ENCODE measurements at places on chromosomes 3 and 15.
A peak's percentile ranks its signal among the peaks of the same experiment; 100 is the strongest.

- DNase-seq: no peak
These were observed 667 bp downstream of the CEMIP start for GRCh38 chr15:80779658-80780415.

DNA sequence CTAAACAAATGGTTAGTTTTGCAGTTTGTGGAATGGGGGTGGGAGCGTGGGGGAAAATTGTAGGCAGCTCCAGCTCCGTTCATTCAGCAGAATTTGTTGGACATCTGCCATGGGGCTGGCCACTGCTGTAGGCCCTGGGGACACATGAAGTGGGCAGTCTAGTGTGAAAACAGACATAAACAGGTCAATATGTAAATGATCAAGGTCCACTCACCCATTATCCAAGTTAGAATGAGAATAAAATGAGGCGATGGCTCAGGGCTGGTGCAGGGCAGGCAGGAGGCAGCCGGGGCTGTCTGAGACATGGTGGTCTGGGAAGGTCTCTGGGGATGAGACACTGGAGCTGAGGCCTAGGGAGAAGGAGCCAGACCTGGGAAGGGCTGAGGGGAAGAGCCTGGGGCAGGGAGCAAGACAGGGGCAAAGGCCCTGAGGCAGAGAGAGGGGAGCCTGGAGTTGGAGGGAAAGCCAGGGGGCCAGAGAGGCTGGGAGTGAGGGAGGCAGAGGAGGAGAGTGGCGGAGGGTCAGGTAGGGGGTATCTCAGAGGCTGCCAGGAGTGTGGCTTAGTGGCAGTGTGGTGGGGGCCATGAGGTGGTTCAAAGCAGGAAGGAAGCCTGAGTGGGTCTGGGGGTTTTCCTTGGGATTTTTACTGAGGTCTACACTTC, 6.2 kb upstream of the SLC6A6 start:
- DNase-seq: no peak

- no peak for DNase-seq
These were observed 188.7 kb downstream of the THRB start for GRCh38 chr3:24305795-24306467.

DNA sequence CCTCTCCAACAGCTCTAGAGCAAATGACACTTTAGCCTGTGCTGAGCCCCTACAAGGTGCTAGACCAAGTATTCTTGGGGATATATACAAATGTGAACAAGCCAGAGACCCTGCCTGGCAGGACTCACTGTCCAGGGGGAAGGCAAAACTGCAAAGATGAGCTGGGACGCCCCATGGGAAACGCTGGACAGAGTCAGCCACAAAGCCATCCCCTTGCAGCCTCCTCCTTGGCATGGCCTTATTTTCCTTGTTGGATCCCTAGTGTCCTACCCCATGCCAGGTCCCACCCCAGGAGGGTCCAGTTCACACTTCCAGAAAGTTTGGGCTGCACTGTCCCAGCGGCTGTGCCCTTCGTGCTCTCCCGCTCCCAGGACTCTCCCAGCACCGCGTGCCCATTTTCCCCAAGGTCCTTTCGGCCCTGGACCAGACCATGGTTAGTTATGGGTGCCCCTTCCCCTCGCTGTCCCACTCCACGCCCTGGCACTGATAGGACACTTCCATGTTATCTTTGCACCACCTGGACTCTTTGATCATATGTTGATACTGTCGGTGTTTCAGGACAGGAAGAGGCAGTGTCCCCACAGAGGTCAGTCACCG, 5.8 kb upstream of the NRROS start:
- DNase-seq: no peak

DNA sequence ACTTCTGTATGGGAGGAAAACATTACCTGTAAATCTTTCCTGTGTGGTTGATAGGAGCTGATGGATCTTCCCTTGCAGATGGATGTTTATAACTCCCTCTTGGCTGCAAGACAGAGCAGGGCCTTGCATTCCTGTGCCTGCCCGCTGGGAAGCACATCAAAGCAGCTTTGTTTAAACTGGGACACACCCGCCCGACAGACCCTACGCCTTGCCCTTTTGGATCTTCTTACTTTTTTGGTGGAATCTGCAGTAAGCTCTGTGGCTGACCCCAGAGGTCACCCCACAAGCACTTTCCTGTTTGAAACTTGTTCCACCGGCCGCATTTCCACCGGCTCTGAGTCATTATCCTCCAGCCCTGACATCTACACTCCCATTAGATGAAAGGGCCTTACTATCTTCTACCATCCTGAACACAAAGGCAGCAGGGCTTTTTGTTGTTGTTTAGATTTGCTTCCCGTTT, 244.1 kb upstream of the STT3B start:
- peak; percentile 51 for DNase-seq

All from activated T-cell treated with anti-CD3 and anti-CD28 coated beads, Interleukin-2, amount 50 U/mL, for 72 hours (primary cell).